ENCODE measurements at places on chromosomes 12 and 14.

GRCh38 chr12:11542599-11542998, 106.9 kb upstream of the ETV6 start:
- DNase-seq, result no peak

GRCh38 chr12:51726931-51727330, 121.6 kb downstream of the FIGNL2 start:
- DNase-seq, result no peak

DNA sequence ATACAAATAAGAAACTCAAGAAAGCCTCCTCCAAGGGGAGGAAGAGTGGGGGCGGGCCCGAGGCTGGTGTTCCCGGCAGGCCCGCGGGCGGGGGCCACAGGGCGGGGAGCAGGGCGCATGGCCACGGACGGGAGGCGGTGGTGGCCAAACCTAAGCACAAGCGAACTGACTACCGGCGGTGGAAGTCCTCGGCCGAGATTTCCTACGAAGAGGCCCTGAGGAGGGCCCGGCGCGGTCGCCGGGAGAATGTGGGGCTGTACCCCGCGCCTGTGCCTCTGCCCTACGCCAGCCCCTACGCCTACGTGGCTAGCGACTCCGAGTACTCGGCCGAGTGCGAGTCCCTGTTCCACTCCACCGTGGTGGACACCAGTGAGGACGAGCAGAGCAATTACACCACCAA, 8.7 kb downstream of the DACT1 start:
- no peak for DNase-seq

- DNase-seq, result no peak
Observed at GRCh38 chr12:4771960-4772566, 51.9 kb downstream of the GALNT8 start.

- DNase-seq, result no peak
Observed at GRCh38 chr14:75769047-75769685, 108.1 kb downstream of the TTLL5 start.

DNA sequence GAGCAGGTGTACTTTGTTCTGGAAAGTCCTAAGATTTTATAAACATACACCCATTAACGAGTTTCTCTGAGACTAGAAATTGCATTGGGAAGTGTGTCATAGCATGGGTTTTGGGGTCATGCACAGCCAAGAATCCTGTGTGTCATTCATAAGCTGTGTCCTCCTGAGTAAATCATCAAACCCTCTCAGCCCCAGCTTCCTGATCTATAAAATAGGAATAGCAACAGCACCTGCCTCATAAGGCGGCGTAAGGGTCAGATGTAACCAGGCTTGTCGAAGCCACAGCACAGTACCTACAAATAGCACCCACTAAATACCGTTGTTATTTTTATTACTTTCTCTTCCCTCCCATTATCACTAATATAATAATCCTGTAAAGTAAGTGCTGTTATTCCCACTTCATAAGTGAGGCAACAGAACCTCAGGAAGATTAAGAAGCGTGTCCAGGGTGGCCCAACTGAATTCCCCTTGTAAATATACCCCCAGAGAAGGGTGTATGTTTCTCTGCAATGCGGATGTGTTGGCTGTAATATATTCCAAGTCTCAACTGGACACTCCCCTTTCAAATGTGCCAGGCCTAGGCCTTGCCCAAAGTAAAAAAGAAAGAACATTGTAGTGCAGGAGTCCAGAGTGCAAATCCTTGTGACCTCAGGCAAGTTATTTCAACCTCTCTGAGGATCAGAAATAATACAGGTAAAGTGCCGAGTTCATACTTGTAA, 188.3 kb upstream of the BCL2L14 start:
- no peak for DNase-seq

DNA sequence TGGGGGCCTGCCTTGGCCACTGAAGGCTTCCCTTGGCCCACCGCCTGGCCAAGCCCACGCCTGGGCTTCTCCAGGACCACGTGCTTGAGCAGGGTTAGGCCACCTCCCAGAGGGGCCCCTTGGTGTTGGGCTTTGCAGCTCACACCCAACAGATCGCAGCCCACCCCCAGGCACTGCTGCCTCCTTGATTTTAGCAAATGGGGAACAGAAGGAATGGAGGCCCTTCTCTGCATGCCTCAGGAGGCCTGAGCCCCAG, 23.3 kb downstream of the RAB35 start:
- DNase-seq, result no peak

DNA sequence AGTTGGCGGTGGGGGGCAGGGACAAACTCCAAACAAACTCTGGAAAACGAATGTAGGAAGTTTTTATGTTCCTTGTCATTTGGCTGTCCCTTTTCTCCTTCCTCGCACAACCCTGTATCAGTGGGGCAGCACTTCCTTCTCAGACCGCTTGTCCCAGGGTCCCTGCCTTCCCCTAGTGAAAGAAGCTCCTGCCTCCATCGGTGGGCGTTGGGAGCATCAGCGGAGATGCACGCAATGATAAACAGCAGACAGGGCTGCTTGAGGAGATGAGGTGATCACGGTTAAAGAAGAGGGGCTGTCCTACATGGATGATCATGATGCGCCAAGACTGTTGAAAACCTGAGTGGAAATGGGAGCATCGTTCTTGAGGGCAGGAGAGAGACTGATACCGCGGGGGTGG, 620 bp downstream of the C1S start:
- DNase-seq, result no peak

DNA sequence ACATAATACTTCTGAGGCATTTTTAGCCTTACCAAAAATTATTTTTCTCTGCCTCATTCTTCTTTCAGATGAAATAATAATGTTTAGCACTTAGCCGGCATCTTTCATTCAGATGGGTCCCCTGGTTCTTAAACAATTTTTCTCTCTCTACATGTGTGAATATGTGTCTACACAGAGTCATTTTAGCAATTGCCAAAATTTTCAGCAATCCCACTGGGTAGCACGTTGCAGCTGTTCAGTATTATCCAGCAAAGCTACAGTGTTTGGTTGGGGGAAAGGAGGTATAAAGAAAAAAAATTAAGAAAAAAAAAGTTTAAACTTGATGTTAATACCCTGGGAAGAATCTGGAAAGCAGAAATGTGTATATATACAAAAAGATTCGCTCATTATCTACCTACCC, 160.5 kb upstream of the TRHDE start:
- DNase-seq, result no peak

GRCh38 chr12:96107236-96107635, 71.8 kb upstream of the LTA4H start:
- DNase-seq, result no peak

DNA sequence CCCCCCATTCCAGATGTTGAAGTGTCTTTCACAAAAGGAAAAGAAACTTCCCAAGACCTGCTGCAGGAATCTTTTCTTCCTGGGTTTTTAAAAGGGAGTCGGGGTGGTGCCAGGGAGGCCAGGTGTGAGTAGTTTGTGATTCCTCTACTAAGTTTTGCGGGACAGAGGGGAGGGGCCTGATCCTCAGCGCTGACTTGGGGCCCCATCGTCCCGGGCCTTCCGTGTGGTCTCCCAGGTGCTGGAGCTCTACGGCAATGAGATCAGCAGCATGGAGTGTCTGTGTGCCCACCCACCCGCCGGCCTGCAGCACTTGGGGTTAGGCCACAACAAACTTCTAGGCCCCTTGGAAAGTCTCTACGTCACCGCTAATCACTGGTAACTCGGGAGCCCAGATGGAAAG, 4.5 kb downstream of the LRRC43 start:
- DNase-seq, result no peak

- no peak for DNase-seq
Observed at GRCh38 chr12:7060353-7060954, at the start of gene C1S. Gene C1S (plus strand): TSS chr12:7060718. CDS start chr12:7061913, 1,195 bp downstream.
